Cardiac fibroblast (primary cell): ENCODE measurements at places on chromosomes 7 and 10.

GRCh38 chr7:102319671-102320070 is 33.0 kb downstream of the SH2B2 start:
- no peak for DNase-seq

DNA sequence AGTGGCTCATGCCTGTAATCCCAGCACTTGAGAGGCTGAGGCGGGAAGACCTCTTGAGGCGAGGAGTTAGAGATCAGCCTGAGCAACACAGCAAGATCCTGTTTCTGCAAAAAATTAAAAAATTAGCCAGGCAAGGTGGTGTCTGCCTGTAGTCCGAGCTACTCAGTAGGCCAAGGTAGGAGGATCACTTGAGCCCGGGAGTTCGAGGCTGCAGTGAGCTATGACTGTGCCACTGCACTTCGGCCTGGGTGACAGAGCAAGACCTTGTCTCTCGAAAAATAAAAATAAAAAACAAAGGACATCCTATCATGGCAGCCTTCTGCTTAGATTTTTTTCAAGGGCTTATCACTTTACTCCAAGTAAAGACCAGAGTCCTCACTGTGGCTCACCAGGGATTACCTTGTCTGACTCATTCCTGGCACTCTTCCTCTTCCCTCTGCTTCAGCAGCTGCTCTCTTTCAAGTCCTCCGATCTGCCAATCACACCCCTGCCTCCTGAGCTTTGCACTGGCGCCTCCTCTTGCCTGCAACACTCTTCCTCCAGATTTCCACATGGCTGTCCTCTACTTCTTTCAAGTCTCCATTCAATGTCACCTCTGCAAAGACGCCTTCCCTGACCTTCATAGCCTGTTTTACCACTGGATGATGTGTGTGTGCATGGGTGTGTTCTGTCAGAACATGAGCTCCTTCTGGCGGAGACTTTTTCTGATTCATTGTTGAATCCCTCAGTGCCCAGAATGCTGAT is 7.7 kb downstream of the PRTFDC1 start:
- peak; percentile 76 for DNase-seq

DNA sequence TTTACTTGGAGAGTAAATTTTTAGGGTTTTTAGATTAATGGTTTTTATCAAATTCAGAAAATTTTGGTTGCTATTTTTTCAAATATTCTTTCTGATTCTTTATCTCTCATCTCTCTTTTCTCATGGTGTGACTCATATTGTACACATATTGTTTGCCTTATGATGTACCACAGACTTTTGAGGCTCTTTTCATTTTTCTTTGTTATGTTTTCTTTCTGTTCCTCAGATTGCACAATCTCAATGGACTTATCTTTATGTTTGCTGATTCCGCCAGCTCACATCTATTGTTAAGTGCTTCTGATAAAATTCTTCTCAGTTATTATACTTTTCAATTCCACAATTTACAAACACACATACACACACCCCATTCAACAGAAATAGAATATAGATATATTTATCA is 168.2 kb upstream of the IGFBP3 start:
- DNase-seq = peak; percentile 39

GRCh38 chr10:43166880-43167497 is 28.7 kb downstream of the CSGALNACT2 start:
- no peak for DNase-seq

- DNase-seq = no peak
These were observed 96.6 kb upstream of the GPR26 start for GRCh38 chr10:123569436-123570035.
